Glomerular endothelial cell (primary cell): ENCODE measurements at places on chromosomes 4 and X.

DNA sequence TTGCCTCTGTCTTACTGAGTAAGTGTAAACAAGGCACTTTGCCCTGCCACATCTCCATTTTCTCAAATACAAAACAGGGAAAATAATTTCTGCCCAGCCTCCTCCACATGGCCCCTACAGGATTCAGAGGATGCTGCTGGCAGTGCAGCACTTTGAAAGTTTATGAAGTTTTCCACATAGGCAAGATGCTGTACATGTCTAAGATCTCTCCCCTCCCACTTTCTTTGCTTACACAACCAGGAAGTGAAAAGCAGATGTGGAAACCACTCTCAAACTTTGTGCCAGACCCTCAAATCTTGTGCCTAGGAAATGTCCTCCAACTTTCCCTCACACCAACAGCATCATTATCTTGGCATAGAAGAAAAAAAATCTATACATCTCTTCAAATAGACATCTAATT is 257.0 kb upstream of the LDB2 start:
- no peak for DNase-seq

GRCh38 chr4:13590766-13591165 is 36.8 kb downstream of the BOD1L1 start:
- no peak for DNase-seq

DNA sequence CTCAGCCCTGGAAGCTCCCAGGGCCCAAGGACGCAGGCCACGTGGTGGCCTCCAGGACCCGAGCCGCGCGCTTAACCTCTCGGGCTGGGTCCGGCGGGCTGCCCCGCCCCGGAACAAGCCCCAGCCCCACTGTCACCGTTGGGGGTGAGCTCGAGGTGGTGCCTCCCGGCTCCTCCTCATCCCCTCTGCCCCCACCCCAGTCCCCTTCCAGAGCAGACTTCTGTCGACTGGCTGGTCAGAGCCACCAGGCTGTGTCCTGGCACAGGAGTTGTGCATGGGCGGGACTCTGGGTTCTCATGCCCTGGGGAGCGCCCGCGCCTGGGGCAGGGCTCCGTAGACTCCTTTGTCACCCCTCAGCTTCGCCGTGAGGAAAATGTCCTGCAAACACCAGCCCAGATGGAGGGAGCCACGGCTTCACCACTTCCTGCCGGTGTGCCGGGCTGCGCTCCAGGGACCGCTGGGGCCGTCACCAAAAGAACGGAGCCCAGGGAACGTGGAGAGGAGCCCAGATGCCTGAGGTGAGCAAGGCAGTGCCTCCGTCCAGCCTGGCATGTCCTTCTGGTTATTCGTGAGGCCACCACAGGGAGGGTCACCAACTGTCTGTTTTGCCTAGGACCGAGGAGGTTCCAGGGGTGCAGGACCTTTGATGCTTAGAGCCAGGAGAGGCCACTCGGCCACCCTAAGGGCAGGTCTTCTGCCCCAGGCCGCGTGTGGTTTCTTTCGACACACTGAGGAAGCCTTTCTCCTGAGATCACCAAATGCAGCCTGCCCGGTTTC is 7.1 kb upstream of the RGS12 start:
- DNase-seq, result no peak

GRCh38 chrX:78123190-78123589 is 16.3 kb downstream of the TAF9B start:
- no peak for DNase-seq

DNA sequence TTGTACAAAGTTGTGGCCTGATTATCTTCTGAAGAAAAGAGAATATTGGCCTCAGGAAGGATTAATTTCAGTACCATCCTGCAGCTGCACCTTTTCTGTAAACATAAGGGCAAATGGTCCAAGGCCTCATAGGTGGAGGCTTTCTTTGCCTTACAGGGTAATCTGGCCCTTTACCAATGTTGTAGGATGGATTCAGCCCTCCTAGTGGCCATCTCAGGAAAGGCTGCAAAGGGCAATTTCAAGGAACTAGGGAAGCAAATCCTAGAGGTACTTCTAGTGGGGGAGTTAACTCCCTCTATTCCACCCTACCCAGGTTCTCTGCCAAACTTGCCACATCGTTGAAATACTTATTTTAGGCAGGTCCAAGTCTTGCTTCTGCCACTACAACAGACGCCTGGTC is 57.6 kb downstream of the UGT2B11 start:
- no peak for DNase-seq

- DNase-seq, result no peak
Measured at GRCh38 chr4:188332265-188332664, 193.0 kb downstream of the TRIML1 start.

DNA sequence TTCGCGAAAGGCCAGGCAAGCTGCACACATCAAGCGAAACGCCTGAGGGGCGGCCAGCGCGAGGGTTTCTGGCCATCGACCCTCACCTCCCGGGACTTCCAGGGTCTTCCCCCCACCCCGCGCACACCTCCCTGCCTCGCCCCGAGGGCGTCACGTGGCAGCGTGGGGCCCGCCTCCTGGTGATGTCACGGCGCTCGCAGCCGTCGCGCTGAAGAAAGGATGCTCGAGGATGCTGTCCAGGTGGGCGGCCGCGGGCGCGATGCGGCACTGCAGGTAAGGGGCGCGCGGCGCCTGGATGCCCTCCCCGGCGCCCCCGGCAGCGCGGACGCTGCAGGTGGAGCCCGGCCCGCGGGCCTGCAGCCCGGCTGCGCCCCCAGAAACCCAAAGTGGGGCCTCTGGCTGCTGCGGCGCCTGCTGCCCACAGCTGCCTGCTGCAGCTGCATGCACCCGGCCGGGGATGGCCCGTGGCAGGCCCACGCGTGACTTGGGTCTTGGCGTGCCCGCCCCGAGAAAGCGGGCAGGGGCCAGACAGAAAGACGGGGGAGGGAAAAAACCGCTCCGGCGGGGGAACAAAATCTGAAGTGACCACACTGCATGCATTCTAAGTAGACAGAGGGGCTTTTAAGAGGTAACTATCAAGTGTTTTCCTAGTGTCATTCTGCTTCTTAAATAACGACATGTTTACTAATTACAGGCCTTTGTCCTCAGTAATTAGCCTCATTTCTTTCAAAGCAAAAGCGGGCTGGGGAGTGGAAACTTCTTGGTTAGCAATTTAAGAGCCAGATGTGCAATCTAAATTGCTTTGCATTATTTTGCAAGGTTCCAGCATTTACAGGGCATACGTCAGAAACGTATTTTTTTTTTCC is 1.7 kb downstream of the CLCN4 start:
- DNase-seq, result no peak

DNA sequence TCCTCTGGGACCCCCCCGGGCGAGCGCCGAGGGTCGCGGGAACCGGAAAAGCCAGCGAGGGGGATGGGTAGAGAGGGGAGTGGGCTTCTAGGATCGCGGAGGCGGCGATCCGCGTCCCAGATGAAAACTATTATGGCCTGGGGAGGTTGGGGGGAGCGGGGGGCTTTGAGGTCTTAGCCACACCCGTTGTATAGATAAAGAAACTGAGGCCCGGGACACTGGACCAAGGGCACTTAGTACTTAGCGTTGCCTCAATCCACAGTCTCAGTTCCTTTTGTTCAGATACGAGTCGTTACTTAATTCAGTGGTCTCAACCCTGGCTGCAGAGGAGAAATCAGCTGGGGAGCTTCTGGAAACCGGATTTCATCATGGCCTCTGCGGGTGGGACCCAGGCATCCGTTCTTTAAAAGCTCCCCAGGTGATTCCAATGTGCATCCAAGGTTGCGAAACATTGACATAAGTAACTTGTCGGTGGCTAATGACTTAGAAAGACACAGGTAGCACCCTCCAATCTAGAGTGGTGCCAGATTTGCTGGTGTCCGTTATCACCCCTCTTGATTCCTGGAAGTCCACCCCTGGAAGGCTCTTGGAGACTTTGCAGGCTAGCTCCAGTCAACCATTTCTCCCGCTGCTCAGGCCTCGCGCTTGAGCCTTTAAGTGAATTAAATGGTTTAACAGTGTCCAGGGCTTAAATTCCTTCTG is 90.7 kb downstream of the GEMIN8 start:
- no peak for DNase-seq

- no peak for DNase-seq
Measured at GRCh38 chr4:178086320-178086719, 644.1 kb upstream of the AGA start.

DNA sequence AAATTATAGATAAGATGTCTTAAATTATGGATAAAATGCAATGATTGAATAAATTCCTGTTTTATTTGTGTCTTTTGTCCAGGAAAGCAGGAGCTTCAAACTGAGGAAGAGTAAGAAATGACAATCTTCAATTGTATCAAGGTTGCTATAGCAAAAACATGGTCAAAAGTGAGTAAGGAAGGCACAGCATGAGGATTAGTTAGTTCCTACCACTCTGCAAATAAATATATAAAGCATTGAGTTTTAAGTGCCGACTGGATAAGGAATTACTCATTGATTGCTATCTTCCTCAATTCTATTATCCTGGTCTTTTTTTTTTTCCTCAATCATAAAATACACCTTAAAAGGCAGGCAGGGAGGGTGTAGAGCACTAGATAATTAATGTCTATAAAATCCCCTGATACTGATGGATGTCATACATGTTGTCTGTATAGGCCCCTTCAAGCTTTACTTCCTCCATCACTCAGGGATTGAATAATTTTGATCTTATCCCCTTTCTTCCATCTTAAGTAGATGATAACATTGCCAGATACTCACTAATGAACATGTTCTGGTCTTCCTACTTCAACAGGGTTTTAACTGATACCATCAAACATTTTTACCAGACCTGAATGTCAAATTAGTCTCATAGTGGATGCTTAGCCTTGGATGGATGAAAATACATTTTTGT is 86.6 kb downstream of the MID1 start:
- DNase-seq, result no peak

GRCh38 chrX:107429090-107429489 is 20.4 kb upstream of the FRMPD3 start:
- DNase-seq, result no peak

- DNase-seq, result no peak
Measured at GRCh38 chr4:54658252-54659093, 716 bp downstream of the KIT start.
